ENCODE measurements at places on chromosomes 13 and 19. TPM values are rescaled to one million over a fixed set of nuclear protein-coding genes. Genes with fewer than 3 reads are reported as not detected.

The ICAM1 gene
- polyA plus RNA-seq, result 6.4 TPM

- no peak for DNase-seq
These were observed 141.2 kb upstream of the KLHL1 start for GRCh38 chr13:70249332-70250064.

The CHAF1A gene
- 25.9 TPM for polyA plus RNA-seq

- DNase-seq, result no peak
These were observed 1238.0 kb downstream of the PCDH17 start for GRCh38 chr13:58869566-58869965.

The OR4F17 gene
- polyA plus RNA-seq, result not detected

The ZNF439 gene
- not detected for polyA plus RNA-seq

The F7 gene
- polyA plus RNA-seq, result 1.5 TPM

DNA sequence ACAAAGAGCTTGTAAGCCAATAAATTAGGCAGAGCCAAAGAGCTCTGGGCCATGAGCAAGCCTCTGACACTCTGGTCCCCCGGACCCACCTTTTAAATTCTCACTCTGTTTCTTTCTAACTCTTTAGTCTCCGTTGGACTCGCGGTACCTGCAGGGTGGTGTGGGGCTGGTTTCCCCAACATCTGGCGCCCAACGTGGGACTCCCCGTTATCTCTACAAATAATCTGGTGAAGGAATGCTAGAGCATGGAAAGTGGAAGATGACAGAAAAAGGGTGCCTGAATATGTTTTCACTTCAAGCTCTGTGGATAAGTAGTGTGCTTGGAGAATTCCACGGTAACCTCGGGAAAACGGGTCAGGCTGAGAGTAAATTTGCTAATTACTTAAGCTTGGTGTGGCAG lies 36.5 kb upstream of the CYP2B6 start:
- no peak for DNase-seq
